Stimulated activated CD4-positive, alpha-beta T cell treated with anti-CD3 and anti-CD28 coated beads, Interleukin-4, amount 100 ng/mL, for 1 hour (primary cell): ENCODE measurements at places on chromosomes 5 and 9.

GRCh38 chr9:346111-346571, 131.5 kb downstream of the DOCK8 start:
- DNase-seq, result no peak

GRCh38 chr9:38386319-38386895, 6.1 kb upstream of the ALDH1B1 start:
- DNase-seq, result no peak

- DNase-seq, result peak; percentile 19
Observed at GRCh38 chr5:40409601-40410000, 270.1 kb upstream of the PTGER4 start.

- no peak for DNase-seq
Observed at GRCh38 chr9:128161215-128161902, 1.3 kb downstream of the BBLN start.

DNA sequence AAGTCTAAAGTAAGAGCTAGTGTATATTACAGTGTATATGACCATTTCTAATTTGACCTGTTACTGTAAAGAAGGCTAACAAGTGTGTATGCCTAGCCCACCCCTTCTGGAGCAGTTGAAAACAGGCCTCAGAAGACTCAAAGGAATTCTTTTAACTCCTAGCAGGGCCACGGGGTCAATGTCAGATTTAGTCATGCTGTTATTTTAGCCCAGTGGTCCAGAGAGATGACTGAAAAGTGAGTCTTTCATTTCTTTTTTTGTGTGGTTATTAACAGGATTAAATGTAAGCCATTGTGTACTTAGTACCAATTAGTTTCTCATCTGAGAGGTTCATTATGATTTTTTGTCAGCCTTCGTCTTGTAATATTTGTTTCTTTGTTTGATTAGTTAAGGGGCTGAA, 24.4 kb downstream of the ZCCHC7 start:
- DNase-seq, result no peak

DNA sequence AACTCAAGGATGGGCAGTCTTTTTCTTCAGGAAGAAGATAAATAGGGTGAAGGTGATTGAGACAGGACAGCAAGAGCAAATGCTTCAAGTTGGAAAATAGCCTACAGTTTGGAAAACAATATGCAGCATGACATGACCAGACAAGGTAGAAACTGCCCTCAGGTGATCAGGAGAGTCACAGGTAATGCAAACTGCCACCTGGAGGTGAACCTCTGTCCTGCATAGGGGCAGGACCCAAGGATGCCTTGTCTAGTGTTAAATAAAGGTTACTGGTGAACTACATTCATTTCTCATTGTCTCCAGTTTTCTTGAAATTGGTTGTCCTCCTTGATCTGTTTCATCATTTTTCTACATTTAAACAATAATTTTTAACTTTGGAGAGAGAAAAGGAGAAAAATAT, 232.1 kb downstream of the SEMA5A start:
- DNase-seq, result no peak

DNA sequence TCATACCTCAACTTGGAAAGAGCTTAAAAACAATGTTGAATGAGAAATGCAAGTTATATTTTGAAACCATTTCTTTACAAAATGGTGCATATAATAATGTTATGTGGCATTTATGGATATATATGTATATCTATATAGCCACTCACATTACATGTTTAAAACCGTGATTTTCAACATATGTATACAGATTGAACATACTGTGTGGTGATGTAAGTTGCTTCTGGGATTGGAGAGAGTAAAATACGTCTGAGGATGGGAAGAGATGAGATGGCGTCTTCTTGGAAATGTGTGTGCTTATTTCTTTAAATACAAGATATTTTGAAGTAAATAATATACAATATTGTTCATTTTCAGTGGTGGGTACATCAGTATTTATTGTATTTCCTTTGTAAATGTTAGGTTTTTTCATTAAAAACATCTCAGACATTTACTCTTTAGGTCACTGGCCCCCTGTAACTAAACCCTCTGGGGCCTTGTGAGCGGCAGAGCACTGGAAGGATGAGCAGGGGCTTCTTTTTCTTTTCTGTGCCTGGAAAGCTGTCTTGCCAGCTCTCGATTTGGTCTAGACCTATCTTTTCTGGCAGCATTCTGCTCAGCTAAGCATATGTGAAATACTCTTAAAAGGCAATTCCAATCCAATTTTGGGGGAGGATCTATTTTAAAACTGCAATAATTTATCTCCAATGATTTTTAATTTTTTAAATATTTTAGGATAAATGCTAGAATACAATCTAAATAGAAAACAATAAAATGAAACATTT, 42.8 kb upstream of the HMHB1 start:
- no peak for DNase-seq

DNA sequence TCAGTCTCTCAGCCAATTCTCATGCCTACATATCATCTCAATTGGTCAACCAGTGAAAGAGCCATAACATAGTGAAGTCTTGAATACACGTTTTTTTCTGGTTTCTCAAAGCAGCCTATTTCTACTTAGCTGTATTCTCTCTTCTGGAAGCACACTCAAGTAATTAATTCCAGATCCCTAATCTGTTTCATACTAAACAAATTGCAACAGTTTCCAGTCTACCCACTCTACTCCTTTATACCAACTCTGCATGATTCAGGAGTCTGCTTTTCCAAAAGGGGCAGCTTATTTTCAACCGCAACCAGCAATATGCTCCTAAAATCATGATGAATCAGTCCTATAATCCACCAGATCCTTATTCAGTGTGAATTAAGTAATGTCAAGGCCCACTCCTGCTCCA, 211.7 kb downstream of the TLE1 start:
- DNase-seq, result no peak

DNA sequence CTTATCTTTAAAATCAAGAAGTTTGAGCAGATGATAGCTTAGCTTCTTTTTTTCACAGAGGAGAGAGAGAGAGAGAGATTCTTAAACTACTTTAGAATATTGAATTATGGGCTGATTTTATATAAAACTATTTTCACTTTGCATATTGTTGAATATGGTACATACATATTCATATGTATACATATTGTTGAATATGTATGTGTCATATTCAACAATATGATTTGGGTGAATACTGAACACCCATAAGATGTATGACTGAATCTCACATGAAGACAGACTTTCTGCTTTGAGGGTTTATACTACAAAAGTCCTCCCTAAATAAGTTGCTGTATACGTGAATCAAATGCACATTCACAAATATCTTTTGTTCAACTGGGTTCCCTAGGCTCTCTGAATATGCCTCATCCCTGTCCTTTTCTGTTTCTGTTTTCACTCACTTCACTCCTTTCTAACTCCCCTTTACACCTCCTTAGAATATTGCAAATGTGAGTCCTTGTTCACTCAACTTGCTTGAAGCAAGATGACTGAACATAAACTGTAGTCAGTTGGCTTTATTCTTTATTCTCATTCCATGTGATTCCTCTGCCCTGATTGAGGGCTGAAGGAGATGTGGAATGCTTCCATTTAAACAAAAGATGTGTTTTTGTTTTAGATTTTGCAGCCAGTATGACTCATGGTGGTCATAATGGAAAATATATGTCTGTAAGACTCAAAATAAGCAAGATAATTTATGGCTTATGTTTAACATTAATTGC, 225.4 kb upstream of the DAB2 start:
- DNase-seq, result no peak

DNA sequence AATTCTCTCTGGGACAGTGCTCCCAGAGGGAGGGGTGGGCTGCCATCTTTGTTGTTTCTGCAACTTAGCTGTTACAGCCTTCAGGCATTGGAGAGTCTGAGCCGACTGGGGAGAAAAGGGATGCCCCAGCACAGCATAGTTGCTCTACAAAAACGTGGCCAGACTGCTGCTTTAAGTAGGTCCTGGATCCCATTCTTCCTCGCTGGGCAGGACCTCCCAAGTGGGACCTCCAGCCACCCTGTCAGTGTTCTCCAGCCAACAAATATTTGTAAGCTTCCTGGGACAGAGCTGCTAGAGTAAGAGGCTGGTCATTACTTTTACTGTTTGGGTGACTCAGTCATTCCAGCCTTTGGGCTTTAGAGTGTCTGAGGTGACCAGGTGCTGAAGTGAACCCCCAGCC, 292.7 kb upstream of the NREP start:
- no peak for DNase-seq

DNA sequence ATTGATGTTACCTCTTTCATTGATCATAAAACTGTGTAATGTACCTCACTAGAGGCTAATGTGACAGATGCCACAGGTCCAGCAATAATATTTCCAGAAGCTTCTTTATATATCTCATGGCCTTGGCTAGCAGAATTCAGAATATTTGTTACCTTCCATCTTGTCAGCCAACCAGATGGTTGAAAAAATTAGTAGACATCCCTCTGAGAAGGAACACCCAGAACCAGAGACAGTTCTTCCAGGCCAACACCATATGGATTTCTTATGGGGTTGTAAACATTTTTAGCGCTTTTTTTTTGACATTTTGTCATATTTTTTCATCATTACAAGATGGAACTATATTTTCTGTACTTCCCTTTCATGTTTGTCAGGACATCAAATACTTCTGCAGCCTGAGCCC, 278.7 kb upstream of the KLF9 start:
- DNase-seq, result no peak

DNA sequence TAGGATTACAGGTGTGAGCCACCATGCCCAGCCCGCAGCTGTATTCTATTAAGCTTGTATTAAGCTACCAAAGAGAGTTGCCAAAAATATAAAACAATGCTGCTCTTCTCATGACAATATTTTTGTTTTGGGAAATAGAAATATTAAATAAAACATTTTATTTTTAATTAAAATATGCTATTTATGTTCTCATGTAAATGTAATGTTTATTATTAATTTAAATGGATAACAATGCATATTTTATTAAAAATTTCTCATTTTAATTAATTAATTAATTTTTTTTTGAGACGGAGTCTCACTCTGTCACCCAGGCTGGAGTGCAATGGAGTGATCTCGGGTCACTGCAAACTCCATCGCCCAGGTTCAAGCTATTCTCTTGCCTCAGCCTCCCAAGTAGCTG, 117.5 kb downstream of the ANKRD55 start:
- DNase-seq, result no peak

DNA sequence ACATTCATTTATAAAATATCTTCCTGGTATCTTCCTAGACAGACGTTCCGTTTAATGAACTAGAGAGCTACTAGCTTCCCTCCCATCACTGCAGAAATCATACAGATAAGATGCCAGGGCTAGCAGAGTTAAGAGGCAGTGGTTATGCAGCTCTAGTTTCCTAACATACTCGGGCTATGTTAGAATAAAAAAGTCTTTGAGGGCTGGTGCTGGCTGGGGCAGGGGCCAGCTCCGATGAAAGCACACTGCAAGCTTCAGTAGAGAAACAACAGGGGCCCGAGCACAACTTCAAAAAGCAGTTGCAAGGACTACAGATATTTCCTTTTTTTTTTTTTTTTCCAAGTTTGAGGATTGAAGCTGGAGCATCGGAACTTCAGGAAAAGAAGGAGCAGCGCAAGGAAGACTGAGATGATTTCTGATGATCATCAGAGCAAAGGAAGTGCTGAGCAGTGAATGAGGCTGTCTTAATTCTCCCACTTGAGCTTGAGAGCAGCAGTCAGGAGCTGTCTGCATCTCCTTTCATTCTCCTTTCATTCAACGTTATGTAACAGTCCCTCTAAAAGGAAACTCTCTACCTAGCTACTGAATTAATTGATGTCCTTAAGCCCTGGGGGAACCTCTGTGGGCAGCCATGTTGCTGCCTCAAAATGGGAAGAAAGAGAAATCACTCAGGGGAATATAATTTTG, 47.6 kb upstream of the ADCY2 start:
- no peak for DNase-seq

DNA sequence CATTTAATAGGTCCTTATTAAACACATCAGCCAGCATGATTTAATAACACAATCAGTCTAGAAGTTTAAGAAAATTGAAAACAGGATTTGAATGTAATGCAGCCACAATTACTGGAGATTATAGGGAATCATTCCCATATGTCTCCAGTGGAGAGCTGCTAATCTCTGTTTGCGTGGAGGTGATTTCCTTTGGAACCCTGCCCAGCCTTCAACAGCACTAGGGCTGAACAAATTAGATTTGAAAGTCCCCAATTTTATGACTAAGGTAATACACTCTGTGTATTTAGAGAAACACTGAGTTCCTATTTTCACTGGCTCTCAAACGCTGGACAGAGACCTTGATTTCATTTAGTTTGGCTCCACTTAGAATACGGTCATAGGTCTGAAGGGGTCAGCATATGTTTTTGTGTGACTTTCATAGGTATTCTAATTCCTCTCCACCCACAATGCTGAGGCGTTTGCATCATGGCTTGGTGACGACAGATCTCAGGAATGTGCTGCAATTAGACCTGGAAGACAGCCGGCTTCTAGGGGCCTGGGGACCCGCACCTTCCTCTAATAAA, 508.3 kb downstream of the EBF1 start:
- no peak for DNase-seq

DNA sequence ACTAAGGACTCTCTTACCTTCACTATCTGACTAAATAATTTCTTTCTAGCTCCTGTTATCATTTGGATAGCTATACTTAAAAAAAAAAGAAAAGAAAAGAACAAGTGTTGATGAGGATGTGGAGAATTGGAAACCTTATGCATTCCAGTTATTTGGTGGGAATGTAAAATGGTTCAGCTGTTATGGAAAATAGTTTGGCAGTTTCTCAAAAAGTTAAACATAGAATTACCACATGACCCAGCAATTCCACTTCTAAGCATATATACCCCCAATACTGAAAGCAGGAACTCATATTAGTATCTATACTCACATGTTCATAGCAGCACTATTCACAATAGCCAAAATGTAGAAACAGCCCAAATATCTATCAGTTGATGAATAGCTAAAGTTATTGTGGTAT, 61.1 kb downstream of the GNA14 start:
- no peak for DNase-seq

DNA sequence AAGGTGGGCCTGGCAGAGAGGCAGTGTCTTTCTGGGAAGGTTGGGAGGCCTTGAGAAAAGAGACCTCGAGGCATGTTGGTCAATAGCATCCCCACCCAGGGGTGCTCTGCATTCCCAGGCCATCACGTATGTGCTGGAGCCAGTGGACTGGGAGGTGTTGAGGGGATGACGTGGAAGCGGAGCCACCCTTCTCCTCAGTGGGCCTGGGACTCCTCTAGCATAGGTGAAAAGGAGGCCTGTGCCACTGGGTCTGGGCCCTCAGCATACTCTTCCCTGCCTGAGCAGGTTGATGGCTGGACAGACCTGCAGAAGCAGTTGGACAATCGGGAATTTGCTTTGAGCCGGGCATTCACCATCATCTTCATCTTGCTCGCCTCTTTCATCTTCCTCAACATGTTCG, 25.5 kb downstream of the PITX1 start:
- DNase-seq, result no peak
